ENCODE measurements at places on chromosomes 5 and 9.

- no peaks in the 10 kb centered on the region for H3K4me1 ChIP-seq
- no peak overlapping the region for H3K4me3 ChIP-seq
- no peaks in the 10 kb centered on the region for H3K27me3 ChIP-seq
These were observed 791.9 kb upstream of the CDH6 start for GRCh38 chr5:30401479-30402058.

DNA sequence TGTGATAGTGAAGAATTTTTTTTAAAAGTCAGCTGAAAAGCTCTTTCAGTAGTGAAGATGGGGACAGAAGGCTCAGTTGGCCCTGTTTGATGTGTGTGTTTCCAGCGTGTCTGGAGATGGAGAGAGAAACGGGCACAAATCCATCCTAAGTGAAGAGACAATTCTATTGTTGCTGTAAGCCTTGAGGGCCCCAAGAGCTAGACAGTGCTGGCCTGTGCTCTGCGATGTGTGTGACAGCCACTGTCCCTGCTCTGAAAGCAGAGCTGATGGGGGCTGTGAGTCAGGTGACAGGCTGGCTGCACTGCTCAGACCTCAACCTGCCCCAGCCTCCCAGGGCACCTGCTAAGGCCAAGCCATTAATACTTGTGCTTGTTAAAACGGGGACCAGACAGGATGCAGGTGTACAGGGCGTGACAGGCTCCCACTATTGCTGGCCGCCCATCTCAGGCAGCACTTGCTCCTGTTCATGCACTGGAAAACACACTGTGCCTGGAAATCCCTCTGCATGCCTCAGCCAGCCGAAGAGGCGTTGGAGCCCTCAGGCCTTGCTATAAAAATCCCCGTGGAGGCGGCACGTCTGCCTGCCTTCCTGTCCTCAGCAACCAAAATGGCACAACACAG lies 44.6 kb upstream of the SEMA4D start:
- H3K4me1 ChIP-seq, result no peaks in the 10 kb centered on the region
- H3K27ac ChIP-seq, result no peak overlapping the region
- no peak overlapping the region for H3K4me3 ChIP-seq
- no peak for DNase-seq
- no peaks in the 10 kb centered on the region for H3K36me3 ChIP-seq

- no peak for DNase-seq
- no peaks in the 10 kb centered on the region for H3K36me3 ChIP-seq
- H3K4me1 ChIP-seq, result no peaks in the 10 kb centered on the region
- H3K4me3 ChIP-seq, result no peak overlapping the region
These were observed 68.6 kb downstream of the NLN start for GRCh38 chr5:65790371-65791163.

DNA sequence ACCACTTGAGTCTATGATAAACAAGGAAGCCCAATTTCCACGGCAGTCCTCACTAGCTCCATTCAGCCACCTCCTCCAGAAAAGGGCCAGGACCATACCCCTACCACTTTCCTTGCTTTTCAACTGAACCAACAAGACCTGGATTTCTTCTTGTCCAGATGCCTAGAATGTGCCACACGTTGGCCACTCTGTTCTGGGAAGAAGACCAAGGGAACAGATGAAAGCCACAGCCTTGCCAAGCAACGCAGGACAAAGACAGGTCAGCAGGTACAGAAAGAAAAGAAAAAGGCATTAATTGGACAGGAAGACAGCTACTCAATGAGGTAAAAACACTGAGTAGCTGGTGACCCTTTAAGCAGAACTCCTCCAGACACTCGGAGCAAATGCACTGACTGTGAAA lies 2.2 kb downstream of the CCNJL start:
- no peaks in the 10 kb centered on the region for H3K36me3 ChIP-seq
- DNase-seq, result no peak

DNA sequence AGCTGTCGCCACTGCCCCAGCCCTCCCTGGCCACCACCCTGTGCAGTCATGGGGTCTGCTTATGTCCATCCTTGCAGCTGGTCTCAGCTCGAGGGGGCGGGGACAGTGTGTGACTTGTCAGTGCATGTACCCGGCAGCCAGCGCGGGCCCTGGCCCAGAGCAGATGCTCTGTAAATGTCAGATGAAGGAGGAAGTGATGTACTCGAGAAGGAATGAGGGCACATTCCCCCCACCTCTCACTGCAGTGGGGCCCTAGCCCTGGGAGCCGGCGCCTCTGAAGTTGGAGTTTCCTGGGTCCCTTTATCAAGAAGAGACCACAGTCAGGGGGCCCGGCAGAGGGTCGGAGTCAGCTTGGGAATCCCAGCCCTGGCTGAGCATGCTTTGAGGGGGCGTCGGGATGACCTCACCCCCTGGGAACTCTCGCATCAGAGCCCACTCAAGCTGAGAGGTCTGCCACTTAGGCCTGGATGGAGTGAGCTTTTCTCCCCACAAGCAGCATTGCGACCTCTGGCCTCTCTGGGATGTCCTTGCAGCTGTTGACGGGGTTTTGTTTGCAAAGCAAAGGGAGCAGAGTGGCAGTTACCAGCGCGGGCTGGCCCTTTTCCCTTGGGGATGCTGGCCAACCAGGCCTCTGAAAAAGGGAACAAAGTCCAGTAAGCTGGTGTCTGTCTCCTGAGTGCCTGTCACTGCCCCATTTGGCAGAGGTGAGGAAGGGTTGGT lies 19.0 kb downstream of the NEURL1B start:
- peak overlapping the region; percentile 96 for H3K27ac ChIP-seq
- no peaks in the 10 kb centered on the region for H3K36me3 ChIP-seq
- peak; percentile 85 for DNase-seq
- no peak overlapping the region for H3K4me3 ChIP-seq

DNA sequence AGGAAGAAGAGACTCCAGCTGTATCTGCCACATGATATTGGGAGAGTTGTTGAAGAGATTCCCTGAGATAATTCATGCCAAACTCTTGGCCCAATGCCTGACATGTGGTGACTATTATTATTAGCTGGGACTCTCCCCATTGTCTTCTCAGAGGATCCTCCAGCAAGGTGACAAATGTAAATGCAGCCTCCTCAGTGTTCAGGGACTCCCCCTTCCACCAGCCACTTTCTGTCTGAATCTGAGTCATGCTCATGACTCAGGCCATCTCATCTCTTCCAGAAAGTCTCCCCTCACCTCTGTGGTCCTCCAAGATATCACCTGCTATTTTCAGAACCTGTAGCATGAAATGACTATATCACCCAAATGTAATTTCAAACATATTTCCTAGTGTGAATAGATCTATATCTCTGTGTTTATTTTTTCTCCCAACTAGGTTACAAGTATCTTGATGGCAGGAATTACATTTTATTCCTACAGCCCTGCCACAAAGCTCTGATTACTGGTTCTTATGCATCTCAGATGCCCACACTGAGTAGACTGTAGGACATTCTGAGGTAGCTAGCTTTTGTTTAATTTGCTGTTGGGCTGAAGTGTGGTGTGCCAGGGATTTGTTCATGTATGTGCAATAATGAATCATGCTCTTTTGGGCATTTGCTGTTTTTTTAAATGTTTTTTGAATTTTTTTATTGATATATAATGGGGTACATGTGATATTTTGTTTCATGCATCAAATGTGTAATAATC lies 126.6 kb upstream of the IL12B start:
- H3K4me3 ChIP-seq, result no peak overlapping the region
- DNase-seq, result no peak
- peaks cover 2% of the 10 kb centered on the region for H3K4me1 ChIP-seq
- H3K27ac ChIP-seq, result no peak overlapping the region
- no peaks in the 10 kb centered on the region for H3K36me3 ChIP-seq
- no peaks in the 10 kb centered on the region for H3K27me3 ChIP-seq

DNA sequence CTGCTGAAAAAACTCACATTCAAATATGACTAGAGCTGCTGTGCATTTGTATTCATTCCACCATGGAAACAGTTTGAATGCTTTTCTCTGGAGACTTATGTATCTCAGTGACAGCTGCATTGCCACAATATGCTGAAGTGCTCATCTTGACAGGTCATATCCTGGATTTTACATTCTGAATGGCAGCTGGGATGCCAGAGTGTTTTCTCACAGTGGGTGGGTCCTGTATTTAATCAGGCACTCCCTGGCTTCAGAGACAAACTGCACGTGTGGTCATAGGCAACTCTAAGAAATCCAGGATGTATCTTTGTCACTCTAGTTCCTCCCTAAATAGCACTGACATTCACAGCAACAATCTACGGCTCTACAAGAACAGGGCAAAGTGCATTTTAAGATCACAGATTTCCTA lies 75.6 kb downstream of the ST8SIA4 start:
- no peak for DNase-seq
- H3K27ac ChIP-seq, result no peak overlapping the region
- H3K4me3 ChIP-seq, result no peak overlapping the region
- H3K36me3 ChIP-seq, result no peaks in the 10 kb centered on the region
- H3K4me1 ChIP-seq, result no peaks in the 10 kb centered on the region
- no peaks in the 10 kb centered on the region for H3K27me3 ChIP-seq

- H3K4me1 ChIP-seq, result peaks cover 7% of the 10 kb centered on the region
- H3K36me3 ChIP-seq, result no peaks in the 10 kb centered on the region
- no peaks in the 10 kb centered on the region for H3K27me3 ChIP-seq
- peak; percentile 49 for DNase-seq
- H3K27ac ChIP-seq, result peak overlapping the region; percentile 99
These were observed 3.2 kb upstream of the SQSTM1 start for GRCh38 chr5:179817470-179817840.

DNA sequence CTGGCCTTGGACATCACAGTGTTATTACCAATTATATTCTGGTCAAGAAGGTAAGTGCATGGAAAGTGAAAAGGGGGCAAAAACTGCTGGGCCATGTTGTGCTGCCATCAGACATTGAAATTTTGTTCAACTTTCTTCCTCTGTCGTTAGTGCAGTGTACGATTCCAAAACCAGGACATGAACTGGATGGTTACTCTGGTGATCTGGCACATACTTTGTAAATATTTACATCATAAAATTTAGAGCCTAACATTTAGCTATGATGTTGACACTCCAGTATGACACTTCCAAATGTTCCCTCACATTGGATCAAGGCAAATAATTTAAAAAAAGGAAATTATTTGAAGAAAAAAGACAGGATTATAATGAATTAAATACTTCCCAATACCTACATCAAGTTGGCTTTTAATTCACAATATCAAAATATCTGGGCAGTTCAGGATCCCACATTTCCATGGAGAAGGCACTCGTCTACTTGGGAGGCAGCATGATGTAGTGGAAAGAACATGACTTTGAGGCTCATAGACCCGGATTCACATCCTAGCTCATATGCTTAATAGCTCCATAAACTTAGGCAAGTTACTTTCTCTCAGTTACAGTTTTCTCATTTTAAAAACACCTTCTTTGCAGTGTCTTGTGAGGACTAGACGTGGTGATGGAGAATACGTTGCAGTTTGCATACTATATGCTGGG lies 342.5 kb upstream of the MPDZ start:
- H3K27me3 ChIP-seq, result no peaks in the 10 kb centered on the region
- no peaks in the 10 kb centered on the region for H3K4me1 ChIP-seq
- H3K36me3 ChIP-seq, result no peaks in the 10 kb centered on the region

- no peak overlapping the region for H3K4me3 ChIP-seq
- no peaks in the 10 kb centered on the region for H3K27me3 ChIP-seq
- H3K4me1 ChIP-seq, result no peaks in the 10 kb centered on the region
- no peaks in the 10 kb centered on the region for H3K36me3 ChIP-seq
These were observed 3.6 kb downstream of the IQGAP2 start for GRCh38 chr5:76406673-76407072.

GRCh38 chr5:78603636-78604175 lies 44.9 kb downstream of the LHFPL2 start:
- H3K27me3 ChIP-seq, result no peaks in the 10 kb centered on the region
- H3K36me3 ChIP-seq, result no peaks in the 10 kb centered on the region
- no peak for DNase-seq
- no peak overlapping the region for H3K4me3 ChIP-seq
- H3K27ac ChIP-seq, result no peak overlapping the region
- H3K4me1 ChIP-seq, result no peaks in the 10 kb centered on the region

GRCh38 chr5:122153774-122154173 lies 24.4 kb downstream of the ZNF474 start:
- H3K27me3 ChIP-seq, result no peaks in the 10 kb centered on the region
- H3K36me3 ChIP-seq, result no peaks in the 10 kb centered on the region
- DNase-seq, result no peak
- no peak overlapping the region for H3K4me3 ChIP-seq

DNA sequence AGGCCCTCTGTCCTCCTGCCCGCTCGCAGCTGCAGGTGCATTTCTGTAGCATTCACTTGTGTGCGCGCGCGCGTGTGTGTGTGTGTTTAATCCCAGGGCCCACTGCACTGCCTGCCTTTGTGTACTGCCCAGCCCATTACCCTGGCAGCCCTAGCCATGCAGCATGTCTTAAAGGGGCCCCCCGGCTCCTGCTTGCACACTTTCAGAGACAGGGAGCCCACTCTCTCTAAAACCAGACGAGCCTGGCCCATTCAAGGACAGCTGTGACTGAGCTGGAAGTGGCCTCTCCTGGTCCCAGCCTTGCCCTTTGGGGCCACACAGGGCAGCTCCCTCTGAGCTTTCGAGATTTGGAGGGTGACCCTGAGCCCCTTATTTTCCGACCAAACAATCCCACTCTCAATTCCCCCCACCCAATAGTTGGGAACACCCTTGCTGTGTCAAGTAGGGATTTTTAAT lies 98.9 kb downstream of the DAB2IP start:
- DNase-seq, result no peak
- no peaks in the 10 kb centered on the region for H3K36me3 ChIP-seq
- H3K27me3 ChIP-seq, result no peaks in the 10 kb centered on the region
- H3K27ac ChIP-seq, result peak overlapping the region; percentile 57

DNA sequence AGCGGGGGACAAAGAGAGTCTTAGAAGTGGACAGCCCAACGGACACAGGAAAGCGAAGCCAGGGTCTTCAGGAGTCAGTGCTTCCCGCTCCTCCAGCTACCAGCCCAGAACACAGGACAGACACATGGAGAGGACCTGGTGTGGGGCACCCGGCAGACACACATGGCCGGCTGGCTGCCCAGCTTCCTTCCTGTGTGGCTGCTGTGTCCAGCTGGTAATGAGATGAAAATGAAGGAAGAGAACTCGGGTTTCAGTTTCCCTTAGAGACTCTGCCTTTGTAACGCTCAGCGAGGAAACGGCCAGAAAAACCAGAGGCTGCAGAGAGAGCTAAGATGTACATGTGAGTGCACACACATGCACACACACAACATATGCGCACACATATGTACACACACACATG lies 87.5 kb downstream of the SECISBP2 start:
- DNase-seq, result no peak
- no peak overlapping the region for H3K27ac ChIP-seq
- no peaks in the 10 kb centered on the region for H3K36me3 ChIP-seq
- no peak overlapping the region for H3K4me3 ChIP-seq

Data from uterus (tissue), 4 donors.